ENCODE measurements at places on chromosomes 6 and 20. TPM values are rescaled to one million over a fixed set of nuclear protein-coding genes. Genes with fewer than 3 reads are reported as not detected.

DNA sequence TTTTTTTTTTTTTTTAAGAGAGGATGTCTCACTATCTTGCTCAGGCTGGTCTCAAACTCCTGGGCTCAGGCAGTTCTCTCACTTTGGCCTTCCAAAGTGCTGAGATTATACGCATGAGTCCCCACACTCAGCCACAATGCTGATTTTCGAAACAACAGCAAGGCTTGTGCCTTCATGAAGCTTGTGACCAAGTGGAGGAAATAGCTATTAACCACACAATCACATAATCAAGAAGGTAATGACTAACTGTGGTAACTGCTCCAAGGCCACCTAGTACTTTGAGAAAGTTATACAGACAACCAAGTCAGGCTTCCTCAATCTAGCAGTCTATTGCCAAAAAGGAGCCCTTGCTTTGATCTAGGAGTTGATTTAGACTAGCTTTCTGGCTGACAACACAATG is 46.3 kb downstream of the SOD2 start:
- no peak for DNase-seq

Gene PROCR
- 45.4 TPM for total RNA-seq

- DNase-seq, result no peak
Measured at GRCh38 chr6:54441020-54441419, 132.8 kb downstream of the TINAG start.

DNA sequence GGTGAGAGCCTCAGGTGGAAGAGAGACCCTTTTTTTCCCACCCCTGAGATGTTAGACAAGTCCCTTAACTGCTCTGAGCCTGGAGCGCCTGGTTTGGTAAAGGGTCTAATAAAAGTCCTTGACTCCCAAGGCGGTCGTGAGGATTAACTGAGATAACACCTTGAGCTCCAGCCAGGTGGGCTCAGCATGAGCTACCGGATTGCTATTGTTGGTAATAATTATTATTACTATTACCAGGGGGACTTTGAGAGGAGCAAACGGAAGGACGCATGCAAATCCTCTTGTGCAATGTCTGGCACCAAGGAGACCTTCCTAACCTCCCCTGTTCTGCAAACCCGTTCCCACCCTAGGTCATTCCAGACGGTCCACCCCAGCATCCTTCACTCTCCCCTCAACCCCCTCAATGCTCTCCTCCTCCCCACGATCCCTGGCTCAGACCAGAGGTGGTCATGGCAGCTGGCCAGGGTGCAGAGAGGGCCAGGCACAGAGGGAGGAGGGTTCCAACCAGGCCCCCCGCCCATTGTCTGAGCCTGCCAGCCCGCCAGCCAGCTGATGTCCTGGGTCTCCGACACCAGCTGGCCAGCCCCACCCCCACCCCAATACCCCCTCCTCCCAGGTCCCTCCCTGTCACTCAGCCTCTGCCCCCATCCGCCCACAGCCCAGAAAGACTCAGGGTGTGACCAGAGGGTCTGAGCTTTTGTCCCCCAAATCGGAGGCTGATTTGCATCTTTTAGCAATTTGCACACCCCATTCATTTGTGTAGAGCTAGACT is 14.3 kb upstream of the CBFA2T2 start:
- DNase-seq, result no peak

DNA sequence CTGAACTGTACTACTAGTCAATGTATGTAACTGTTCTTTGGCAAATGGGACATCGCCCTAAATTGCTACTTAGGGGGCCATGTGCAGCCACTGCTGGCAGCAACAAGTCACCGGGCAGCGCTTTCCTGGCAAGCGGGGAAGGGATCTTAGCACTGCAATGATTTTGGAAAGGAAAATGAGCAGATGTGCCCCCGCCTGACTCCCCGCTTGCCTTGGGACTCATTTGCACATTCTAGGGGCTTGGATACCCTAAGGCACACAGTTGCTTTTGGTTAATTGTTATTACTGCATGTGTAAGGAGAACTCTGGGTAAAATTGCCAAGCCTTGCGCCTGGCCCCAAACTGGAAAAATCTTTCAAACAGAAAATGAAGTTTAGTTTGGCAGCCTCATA is 32.2 kb downstream of the CD83 start:
- no peak for DNase-seq

GRCh38 chr20:23918101-23918862 is 38.7 kb upstream of the CST5 start:
- DNase-seq, result no peak

GRCh38 chr6:63140692-63141318 is 70.5 kb upstream of the FKBP1C start:
- DNase-seq, result no peak

Gene PSORS1C2
- total RNA-seq, result not detected

DNA sequence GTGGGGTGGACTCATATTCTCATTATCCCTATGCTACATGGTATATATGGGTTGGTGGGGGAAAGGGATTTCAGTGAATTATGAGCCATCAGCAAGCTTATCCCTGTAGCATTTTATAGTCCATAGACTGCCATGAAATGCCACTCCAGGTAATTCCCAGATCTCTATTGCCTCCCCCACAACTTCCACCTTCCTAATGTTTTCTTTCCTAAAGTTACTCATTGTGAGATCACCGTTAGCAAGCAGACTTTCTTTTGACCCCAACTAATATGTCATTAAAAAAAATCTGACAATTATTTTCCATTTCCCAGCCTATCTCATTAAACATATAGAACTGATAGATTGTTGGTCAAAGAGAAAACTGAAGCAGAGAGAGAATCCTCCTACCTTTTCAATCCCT is 40.7 kb upstream of the TBX18 start:
- DNase-seq, result peak; percentile 29

DNA sequence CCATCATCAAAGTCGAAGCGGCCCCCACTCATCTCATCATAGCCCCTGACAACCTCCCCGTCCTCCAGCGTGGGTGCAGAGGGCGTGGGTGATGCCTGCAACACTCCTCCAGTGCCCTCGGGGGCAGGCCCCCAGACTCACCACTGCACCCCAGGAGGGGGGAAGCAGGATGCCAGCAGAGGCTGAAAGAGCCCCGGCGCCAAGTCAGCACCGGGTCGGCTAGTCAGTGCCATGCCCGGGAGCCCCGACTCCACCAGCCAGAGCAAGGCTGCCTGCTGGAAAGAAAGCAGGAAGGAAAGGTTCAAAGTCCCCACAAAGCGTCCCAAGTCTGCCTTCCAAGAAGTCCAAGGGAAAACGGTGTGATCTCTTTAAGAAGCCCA is 324 bp downstream of the JPH2 start:
- DNase-seq, result no peak

DNA sequence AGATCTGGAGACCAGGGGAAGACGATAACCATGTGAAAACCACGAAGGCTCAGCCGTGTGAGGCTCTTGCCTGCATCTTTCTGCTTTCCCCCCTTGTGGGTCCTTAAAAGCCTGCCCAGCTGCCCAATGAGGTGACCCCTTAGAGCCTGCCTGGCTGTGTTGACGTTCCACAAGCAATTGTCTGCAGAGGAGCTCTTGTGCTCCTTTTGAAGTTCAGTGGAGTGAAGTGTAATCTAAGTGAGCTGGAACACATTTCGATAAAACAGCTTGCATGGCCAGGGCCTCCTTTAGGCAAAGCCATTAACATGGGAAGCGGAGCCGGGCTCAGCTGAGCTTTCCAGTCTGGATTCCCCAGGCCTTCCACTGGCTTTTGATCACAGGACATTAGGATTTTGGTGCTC is 27.3 kb upstream of the TCP11 start:
- DNase-seq, result no peak

- DNase-seq, result peak; percentile 32
Measured at GRCh38 chr6:103783329-103783728, 1076.4 kb downstream of the HACE1 start.

DNA sequence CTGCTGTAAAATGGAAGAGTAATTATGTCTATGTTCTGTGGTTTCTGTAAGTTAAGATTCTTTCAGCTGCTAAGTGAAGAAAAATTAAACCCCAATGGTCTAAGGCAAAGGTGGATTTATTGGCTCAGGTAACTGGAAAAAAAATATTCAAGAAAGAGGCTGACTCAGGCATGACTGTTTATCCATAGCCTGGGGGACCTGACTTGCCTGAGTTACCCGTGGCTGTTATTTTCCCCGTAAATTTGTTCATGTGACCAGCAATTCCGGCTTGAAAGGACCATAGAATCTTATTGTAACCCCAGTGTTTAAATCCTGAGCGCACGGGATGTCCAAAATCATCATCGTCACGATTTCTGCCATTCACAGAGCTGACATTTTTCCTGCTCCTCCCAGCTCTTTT is 32.3 kb upstream of the SULF2 start:
- DNase-seq, result peak; percentile 97
